ENCODE measurements at places on chromosomes 12 and 14.

DNA sequence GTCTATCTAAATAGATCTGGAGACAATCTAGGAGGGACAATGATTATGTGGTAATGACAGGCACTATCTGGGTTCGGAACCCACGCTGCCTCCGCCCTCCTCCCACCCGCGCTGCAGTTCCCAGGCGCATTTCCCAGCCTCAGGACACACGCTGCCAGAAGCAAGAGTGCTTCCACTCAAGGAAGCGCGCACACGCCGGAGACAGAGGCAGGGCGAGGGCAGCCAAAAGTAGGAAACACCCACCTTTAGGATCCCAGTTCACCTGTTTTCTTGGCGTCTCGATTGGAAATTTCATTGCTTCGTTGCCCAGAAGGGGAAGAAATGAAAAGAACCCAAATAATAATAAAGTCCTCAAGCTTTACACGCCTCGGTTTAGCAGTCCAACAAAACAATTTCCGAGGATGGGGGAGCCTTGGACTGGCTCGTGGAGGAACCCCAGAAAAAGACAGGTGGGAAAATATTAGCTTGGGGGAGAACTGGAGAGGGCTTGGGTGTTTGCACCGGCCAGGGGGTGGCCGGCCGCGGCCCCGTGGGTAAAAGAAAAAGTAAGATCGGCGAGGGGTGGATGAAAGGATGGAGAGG lies 474 bp downstream of the KCNK10 start:
- DNase-seq = no peak

- no peak for DNase-seq
These were observed 45.3 kb downstream of the R3HDM2 start for GRCh38 chr12:57385586-57385985.

DNA sequence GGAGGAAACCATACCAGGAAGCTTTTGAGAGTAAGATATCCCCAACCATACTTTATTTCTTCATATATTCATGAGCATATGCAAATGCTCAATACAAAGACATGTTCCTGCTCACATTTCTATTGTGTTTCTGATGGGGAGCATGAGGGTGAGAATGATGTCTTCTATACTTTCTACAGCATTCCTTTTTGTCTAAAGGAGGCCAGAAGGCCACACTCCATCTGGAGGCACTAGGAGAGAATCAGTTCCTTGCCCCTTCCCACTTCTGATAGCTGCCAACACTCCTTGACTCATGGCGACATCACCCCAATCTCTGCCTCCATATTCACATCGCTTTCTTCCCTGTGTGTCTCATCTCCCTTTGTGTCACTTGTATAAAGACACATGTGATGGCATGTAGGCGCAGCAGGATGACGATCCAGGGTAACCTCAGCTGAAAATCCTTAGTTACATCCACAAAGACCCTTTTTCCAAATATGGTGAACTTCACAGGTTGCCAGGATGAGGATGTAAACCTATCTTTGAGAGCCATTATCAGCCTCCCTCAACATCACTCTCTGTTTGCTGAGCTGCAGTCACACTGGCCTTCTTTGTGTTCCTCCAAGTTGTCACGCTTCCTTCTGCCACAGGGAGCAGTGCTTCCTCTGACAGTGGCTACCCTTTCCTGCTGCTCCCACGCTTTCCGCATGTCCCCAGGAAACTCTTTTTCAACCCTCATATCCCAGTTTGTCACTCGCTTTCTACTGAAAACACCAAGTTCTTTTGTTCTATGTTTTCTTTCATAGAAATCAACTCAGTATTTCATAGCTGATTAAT lies 96.9 kb downstream of the STXBP6 start:
- no peak for DNase-seq

- no peak for DNase-seq
These were observed 7.2 kb upstream of the CRIP2 start for GRCh38 chr14:105467249-105467941.

Data from activated CD4-positive, alpha-beta T cell treated with anti-CD3 and anti-CD28 coated beads, Interleukin-2, amount 50 U/mL, for 4 hours (primary cell).